Naive thymus-derived CD8-positive, alpha-beta T cell (primary cell): ENCODE measurements at places on chromosomes 12 and 14. TPM values are rescaled to one million over a fixed set of nuclear protein-coding genes. Genes with fewer than 3 reads are reported as not detected.

DNA sequence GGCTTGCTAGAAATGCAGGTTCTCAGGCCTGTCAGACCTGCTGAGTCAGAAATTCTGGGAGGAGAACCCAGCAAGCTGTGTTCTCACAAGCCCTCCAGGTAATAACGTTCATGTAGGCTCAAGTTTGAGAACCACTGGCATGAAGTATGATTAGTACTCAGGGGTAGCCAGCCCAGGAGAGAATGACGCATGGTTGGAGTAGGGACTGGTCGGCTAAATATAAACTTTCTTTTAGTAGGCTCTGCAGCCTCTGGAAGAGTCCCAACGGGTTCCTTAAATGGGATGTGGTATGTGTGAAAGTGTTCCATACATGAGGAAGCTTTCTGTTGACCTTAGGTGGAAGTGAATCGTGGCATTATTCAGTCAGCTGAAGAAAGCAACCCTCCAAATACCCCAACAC lies 209.3 kb downstream of the SLC41A2 start:
- DNase-seq = no peak
- peaks cover 57% of the 10 kb centered on the region for H3K4me1 ChIP-seq
- H3K36me3 ChIP-seq = peaks cover under 1% of the 10 kb centered on the region
- no peaks in the 10 kb centered on the region for H3K27me3 ChIP-seq
- peak overlapping the region; percentile 11 for H3K27ac ChIP-seq

DNA sequence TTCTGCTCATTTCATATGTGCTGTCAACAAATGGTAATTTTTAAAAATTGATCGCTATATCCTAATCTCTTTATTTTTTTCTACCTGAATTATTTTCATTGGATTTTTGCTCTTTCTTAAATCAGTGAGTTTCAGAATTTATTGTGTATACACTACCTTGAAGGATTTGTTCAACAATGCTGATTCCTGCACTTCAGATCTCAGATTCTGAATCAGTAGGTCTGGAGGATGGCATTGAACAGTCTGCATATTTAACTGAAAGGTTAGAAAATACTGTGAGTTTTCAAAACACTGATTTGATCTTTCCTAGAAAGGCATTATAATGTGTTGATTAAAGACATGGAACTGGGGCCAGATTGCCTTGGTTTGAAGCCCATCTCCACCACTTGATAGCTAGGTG lies 1.6 kb downstream of the G2E3 start:
- peak overlapping the region; percentile 86 for H3K4me3 ChIP-seq
- peaks cover 46% of the 10 kb centered on the region for H3K4me1 ChIP-seq
- no peak for DNase-seq
- no peak overlapping the region for H3K27ac ChIP-seq
- H3K27me3 ChIP-seq = no peaks in the 10 kb centered on the region
- peaks cover 8% of the 10 kb centered on the region for H3K36me3 ChIP-seq

DNA sequence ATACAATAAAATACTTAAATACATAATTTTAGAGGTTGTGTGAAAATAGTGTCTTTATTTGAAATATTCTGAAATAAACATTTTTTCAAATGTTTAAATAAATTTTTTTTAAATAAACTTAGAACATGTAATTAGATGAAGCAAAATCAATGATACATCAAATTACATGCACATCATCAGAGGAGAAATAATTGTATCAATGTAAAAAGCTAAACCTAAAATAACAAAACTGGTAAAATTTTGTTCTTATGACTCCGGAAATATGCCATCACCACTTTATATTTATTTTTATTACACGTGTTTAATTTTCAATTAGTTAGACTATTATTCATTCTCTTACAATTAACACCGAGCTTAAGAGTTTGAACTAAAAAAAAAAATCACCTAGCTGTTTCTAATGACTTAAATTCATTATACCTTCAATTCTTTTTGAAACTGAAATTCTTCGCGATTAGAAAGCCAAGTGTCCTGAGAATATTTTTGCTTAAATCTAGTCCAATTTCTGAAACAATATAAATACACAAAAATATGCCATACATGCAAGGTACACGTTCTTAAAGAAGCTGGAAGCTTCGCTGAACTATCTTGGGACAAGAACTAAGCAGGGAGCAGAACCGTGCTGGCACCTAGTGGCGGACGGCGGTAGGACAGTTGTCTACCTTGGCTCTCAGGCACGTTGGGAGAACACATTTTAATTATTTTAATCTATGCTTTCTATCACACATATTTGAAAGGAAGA lies 230.5 kb downstream of the SLC25A21 start:
- no peaks in the 10 kb centered on the region for H3K36me3 ChIP-seq
- peaks cover 8% of the 10 kb centered on the region for H3K27me3 ChIP-seq

DNA sequence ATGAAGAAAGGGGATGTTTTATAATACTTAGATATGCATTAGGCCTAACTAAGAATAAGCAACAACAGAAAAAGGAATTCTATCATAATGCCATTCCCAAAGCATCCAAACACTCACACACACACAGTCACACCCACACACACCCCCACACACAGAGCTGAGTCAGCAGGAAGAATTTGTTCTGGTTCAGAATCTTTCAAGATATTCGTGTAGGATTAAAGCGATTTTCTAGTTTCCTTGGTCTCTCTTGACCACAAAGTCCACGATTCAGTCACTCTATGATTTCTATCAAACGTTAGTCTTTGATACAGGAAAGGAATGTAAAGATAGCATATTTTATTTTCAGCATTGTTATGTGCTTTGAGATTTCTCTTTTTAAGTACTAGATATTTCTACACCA lies 382.6 kb upstream of the DCN start:
- H3K36me3 ChIP-seq = peaks cover 2% of the 10 kb centered on the region
- DNase-seq = no peak
- H3K4me3 ChIP-seq = no peak overlapping the region
- no peaks in the 10 kb centered on the region for H3K27me3 ChIP-seq

DNA sequence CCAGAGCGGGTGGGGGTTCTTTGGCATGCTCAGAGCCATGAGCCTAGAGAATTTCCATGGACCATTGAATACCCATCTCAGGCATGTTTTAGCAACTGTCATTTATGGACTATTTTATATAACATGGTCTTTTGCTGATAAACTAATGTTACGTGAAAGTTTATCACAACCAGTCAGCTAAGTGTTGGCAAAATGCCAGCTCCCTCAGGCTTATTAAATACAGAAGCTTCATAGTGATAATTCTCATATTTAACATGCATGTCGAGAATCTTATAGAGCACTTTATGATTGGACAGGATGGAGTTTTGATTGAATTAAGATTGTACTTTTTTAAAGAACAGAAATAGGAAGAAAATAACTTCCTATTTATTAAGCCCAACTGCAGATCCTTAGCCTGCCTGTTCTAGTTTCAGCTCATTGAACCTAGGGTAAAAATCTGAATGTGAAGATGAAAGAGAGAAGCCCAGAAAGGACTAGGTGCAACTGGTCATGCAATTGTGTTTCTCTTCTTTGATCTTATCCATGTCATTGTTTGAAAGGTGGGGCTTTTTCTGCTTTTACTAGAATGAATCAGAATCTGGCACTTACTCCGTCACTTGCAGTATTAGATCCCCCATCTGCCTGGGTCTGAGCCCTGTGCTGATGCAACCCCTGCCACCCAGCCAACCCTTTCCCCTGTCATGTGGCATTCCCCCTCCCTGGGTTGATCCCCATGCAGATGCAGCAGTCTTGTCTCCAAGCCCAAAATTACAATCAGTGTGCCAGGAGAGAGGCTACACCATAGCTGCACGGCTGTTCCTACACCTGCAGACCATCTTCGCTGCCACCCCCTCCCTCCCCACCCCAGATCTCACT lies 134.6 kb upstream of the EVL start:
- no peak overlapping the region for H3K4me3 ChIP-seq
- DNase-seq = no peak
- no peaks in the 10 kb centered on the region for H3K4me1 ChIP-seq
- H3K27me3 ChIP-seq = no peaks in the 10 kb centered on the region

GRCh38 chr12:197911-198695 lies 15.9 kb downstream of the SLC6A12 start:
- no peaks in the 10 kb centered on the region for H3K36me3 ChIP-seq
- no peak for DNase-seq
- H3K4me3 ChIP-seq = no peak overlapping the region
- no peak overlapping the region for H3K27ac ChIP-seq

DNA sequence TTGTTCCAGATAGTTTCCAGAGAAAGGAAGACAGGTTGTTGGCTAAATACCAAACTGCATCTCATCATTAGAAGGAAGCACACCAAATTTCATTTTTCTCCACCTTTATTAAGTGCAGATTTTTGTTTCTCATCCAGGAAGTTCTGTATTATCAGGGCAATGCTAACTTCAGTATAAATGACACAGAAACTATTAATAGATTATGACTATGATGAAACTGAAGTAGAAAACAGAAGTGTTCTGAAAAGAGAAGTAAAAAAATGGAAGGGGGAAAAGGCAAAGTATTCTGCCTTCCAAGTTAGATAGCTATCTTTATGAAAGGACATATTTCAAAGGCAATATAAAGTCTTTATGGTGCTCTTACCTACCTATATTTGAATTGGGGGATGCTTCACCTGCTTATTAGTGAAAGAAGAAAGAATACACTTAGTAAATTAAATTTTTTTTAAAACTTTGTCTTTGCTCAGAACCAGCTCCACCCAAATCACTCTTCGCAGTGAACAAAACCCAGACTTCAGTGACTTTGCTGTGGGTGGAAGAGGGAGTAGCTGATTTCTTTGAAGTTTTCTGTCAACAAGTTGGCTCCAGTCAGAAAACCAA lies 223.9 kb downstream of the PTPRO start:
- peak overlapping the region; percentile 93 for H3K27ac ChIP-seq
- H3K27me3 ChIP-seq = no peaks in the 10 kb centered on the region
- peak; percentile 43 for DNase-seq
- H3K36me3 ChIP-seq = peaks cover 23% of the 10 kb centered on the region
- peaks cover 50% of the 10 kb centered on the region for H3K4me1 ChIP-seq
- peak overlapping the region; percentile 79 for H3K4me3 ChIP-seq

DNA sequence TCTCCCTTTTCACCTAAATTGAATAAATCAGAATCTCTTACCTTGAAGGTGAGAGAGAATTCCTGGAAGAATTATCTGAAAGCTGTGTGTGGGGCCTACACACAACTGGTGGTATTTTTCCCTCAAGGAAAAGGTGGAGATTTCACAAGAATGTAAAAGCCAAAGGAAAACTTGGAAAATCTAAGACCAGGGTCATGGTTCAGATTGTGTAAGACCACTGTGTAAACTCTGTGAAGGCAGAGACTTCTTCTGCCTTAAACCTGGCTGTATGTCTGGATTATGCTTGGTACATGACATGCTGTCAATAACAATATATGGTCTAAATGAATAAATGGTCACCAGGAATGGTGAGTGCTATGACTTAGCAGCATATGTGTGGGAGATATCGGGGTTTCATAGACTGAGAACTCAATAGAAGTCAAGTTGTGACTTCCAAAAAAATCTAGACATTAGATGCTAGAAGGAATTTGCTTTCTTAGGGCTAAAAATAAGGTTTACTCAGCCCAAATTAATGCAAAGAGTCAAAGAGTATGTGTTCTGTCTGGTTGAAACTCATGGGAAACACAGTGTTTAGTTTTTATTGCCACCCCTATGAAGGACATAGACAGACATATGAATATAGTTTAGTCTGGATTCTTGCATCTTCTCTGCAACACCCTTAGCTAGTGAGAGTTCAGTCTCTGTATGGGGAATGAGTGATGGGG lies 163.7 kb downstream of the SNAPC1 start:
- H3K36me3 ChIP-seq = no peaks in the 10 kb centered on the region
- no peak overlapping the region for H3K27ac ChIP-seq
- no peaks in the 10 kb centered on the region for H3K4me1 ChIP-seq

DNA sequence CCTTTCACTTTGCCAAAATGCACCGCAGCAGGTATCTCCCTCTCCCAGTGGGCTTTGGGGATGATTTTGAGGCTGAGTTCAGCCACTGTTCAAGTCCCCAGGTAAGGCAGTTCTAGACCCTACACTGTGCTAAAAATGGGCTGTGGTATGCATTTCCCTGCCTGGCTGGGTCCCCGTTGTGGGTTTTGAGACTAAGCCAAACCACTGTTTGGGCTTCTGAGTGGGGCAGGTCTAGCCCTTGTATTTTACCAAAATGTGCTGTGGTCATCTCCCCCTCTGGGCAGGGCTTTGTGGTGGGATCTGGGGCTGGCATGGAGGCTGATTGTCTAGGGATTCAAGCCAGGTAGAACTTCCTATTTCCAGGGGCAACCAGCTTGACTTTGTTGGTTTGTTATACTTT lies 13.6 kb upstream of the OR4Q3 start:
- no peaks in the 10 kb centered on the region for H3K4me1 ChIP-seq
- no peak overlapping the region for H3K4me3 ChIP-seq
- no peaks in the 10 kb centered on the region for H3K27me3 ChIP-seq
- no peak overlapping the region for H3K27ac ChIP-seq

GRCh38 chr12:65740873-65741600 lies 83.2 kb upstream of the HMGA2 start:
- H3K27me3 ChIP-seq = peaks cover 17% of the 10 kb centered on the region
- H3K27ac ChIP-seq = peak overlapping the region; percentile 79
- peak; percentile 56 for DNase-seq
- no peaks in the 10 kb centered on the region for H3K36me3 ChIP-seq
- peaks cover 14% of the 10 kb centered on the region for H3K4me1 ChIP-seq
- peak overlapping the region; percentile 87 for H3K4me3 ChIP-seq

DNA sequence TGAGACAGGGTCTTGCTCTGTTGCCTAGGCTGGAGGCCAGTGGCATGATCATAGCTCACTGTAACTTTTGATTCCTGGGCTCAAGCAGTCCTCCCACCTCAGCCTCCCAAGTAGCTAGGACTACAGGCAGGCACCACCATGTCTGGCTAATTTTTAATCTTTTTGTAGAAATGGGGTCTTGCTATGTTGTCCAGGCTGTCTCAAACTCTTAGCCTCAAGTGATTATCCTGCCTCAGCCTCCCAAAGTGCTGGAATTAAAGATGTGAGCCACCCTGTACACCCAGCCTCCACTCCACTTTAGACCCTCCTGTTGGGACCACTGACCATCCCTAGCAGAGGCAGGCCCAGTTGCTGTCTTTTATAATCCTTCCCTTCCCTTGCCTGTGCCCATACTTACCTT lies 63.3 kb upstream of the OSBPL8 start:
- no peak for DNase-seq
- H3K36me3 ChIP-seq = no peaks in the 10 kb centered on the region
- no peak overlapping the region for H3K27ac ChIP-seq
- H3K4me3 ChIP-seq = no peak overlapping the region

SOAT2 gene
- polyA plus RNA-seq = 0.67 TPM
